Stimulated activated memory B cell treated with anti-CD40 and anti-IgM and Interleukin-4, amounts not matched to agents 10 μg/mL and 1 μg/mL and 100 μg/mL, for 72 hours (primary cell): ENCODE measurements at places on chromosomes 11 and 22.

DNA sequence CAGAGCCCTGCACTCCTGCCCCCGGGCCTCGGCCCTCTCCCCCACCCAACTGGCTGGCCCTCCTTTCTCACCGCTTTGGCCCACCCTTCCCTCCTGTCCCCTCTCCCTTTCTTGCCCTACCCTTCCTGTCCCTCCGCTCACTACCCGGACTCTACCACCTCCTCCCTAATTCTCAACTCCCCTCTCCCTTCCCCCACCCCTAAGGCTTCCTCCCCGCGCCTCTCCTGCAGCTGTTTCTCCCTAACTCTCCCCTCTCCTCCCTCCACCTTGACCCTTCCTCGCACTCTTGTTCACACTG, 421 bp downstream of the SLC15A3 start:
- peak; percentile 53 for ATAC-seq

DNA sequence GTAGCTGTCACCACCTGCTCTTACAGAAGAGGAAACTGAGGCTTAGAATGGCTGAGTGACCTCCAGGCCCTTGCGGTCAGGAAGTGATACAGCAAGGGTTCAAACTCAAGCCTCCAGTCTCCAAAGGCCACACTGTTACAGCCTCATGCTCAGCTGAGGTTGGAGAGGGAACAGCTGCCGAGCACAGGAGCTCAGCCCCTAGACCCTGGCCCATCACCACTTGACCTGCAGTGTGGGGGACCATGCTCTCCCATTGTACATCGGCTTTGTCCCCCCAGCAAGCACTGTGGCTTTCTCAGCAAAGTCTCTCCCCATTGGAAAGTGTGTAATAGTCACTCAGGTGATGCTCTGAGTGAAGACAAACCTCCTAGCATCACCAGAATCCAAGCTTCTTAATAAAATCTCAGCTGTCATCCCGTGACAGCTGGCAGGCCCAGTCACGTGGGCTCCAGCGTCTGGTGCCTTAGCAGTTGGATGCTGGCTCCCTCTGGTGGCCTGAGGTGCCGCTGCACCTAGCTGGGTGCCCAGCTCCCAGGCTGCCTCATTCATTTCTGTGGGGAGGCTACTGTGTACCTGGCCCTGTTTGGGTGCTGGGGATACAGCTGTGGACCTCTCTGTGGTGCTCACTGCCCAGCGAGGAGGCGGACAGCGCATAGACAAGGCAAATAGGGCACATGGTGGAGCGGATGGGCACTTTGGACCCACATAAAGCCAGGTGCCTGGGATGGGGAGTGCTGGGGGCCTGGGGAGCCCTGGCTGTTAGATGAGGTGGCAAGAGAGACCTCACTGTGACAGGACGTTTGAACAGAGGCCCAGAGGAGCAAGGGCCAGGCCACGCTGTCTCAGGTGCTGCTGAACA, 19.1 kb upstream of the MYRF start:
- peak; percentile 80 for ATAC-seq

- ATAC-seq = no peak
Observed at GRCh38 chr11:6323291-6323905, 3.1 kb upstream of the CAVIN3 start.

- ATAC-seq = peak; percentile 1
Observed at GRCh38 chr11:47413908-47414684, 5.7 kb downstream of the SLC39A13 start.

GRCh38 chr11:46102843-46103242, 18.4 kb downstream of the PHF21A start:
- no peak for ATAC-seq

DNA sequence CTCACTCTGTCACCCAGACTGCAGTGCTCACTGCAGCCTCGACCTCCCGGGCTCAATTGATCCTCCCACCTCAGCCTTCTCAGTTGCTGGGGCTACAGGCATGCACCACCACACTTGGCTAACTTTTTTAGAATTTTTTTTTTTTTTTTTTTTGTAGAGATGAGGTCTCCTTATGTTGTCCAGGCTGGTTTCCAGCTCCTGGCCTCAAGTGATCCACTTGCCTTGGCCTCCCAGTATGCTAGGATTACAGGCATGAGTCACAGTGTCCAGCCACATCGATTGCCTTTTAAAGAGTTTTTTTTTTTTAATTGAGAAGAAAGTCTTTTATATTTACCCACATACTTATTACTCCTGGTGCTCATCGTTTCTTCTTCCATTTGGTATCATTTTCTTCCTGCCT, 30.0 kb downstream of the PARVG start:
- ATAC-seq = no peak

- ATAC-seq = no peak
Observed at GRCh38 chr22:33459137-33459536, 401.0 kb upstream of the SYN3 start.

- ATAC-seq = no peak
Observed at GRCh38 chr11:5348551-5349194, 2.6 kb upstream of the OR51B6 start.

GRCh38 chr22:33520904-33521780, 399.1 kb downstream of the LARGE1 start:
- ATAC-seq = no peak

DNA sequence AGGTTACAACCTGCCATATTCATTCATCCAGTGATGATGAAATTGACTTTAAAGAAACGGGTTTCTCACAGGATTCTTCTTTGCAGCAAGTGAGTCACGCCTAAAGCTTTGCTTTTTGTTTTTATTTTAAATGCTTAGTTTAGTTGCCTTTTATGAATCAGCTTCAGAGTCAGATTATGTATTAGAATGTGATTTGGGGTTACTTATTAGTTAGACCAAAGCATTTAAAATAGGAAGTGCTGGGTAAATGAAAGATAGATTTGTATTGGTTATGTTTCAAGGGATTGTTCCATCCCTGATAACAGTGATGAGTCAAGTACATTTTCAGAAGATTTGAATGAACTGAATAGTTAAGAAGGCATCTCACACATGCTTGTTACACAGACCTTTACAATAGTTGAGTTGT, 101.3 kb upstream of the GAL start:
- ATAC-seq = no peak

DNA sequence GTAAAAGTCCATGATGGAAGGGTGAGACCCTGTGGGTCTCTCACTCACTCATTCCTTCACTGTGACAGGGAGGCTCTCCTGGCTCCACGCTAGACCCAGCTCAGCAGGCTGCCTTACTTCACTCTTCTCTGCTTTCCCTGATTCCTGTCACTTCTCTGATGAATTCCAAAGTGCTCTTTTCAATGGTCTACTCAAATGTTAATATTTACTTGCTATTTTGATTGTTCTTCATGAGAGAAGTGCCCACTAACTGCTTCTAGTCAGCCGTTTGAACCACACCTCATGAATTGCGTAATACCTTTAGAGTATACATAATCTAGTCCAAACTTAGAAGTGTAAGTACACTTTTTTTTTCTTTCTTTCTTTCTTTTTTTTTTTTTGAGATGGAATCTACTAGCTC, 1350.2 kb upstream of the RAG2 start:
- no peak for ATAC-seq

GRCh38 chr11:44624761-44625221, 59.3 kb downstream of the CD82 start:
- no peak for ATAC-seq

GRCh38 chr11:64911142-64911541, 5.9 kb downstream of the ATG2A start:
- no peak for ATAC-seq

DNA sequence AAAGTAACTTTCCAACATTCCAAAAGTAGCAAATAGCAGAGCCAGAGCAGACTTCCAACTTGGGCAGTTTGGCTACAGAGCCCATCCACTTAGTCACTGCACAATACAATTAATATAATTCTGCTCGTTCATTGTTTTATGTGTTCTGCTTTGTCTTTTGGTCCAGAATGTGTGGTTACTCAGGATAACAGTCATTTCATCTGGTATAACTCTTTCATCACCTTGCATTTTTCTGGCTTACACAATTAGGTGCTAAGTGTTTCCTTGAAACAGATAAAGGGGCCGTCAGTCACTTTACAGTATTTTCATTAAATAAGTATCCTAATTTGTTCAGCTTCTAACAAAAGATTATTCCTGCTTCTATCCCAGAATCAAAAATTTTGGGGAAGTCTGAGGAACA, 87.2 kb downstream of the LARGE2 start:
- no peak for ATAC-seq

- ATAC-seq = no peak
Observed at GRCh38 chr11:3939651-3940190, 84.3 kb downstream of the STIM1 start.

- peak; percentile 74 for ATAC-seq
Observed at GRCh38 chr11:26191193-26191592, 140.7 kb upstream of the ANO3 start.

DNA sequence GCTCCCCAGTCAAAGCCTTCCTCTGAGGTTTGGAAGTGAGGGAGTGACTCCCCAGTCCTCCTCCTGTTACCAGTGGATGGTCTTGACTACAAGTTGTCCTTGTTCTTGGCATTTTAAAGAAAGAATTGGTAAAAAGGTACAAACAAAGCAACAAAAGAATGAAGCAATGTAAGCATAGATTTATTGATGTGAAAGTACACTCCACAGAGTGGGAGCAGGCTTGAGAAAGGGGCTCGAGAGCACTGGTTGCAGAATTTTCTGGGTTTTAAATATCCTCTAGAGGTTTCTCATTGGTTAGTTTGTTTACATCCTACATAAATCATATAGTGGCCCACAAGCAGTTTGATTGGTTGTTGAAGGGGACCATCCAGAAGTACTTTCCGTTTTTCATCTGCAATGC, 22.7 kb upstream of the GLYATL1 start:
- ATAC-seq = no peak

- no peak for ATAC-seq
Observed at GRCh38 chr11:3171931-3172560, 6.9 kb upstream of the OSBPL5 start.

DNA sequence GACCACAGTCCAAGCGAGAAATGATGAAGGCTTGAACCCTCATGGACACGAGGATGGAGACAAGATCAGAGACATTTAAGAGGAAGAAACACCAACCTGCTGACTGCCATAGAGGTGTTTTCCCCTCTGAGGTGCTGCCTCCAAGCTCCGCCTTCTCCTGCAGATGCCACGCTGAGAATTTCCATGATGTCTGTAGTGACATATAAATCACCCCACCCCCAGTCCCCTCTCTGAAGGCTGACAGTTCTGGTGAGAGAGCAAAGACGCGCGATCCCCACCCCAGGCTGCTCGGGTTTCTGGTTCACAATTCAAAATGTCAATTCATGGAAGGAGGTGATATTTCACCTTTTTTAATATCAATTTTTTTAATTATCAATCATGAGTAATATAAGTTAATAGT, 28.2 kb downstream of the LRRC32 start:
- peak; percentile 79 for ATAC-seq
